ENCODE measurements at places on chromosomes 13 and 19.

GRCh38 chr19:47315125-47315821 is 5.6 kb downstream of the C5AR1 start:
- no peak for DNase-seq

DNA sequence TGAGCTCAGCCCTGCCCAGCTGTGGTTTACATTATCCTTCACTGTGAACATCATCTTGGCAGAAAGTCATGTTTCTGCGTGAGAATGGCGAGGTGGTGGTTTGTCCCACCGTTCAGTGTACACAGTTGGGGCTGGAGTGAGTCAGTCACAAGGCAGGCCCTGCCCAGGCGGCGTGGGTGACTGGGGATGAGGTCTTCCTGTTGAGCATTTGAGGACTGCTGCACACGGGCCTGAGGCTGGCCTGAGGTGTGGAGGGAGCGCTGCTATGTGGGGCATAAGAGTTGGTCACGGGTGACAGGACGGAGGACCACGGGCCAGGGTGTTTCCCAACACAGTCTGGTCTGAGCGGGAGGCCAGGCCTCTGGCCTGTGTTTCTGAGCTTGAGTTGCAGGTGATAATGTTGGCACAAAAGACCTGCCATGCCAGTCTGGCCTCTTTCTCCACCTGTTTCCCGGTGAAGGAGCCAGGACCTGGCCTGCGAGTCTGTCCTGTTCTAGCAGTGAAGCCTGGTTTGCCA is 13.4 kb upstream of the C19orf33 start:
- DNase-seq: no peak

- DNase-seq: no peak
Measured at GRCh38 chr13:30132623-30133553, 174.5 kb downstream of the KATNAL1 start.

DNA sequence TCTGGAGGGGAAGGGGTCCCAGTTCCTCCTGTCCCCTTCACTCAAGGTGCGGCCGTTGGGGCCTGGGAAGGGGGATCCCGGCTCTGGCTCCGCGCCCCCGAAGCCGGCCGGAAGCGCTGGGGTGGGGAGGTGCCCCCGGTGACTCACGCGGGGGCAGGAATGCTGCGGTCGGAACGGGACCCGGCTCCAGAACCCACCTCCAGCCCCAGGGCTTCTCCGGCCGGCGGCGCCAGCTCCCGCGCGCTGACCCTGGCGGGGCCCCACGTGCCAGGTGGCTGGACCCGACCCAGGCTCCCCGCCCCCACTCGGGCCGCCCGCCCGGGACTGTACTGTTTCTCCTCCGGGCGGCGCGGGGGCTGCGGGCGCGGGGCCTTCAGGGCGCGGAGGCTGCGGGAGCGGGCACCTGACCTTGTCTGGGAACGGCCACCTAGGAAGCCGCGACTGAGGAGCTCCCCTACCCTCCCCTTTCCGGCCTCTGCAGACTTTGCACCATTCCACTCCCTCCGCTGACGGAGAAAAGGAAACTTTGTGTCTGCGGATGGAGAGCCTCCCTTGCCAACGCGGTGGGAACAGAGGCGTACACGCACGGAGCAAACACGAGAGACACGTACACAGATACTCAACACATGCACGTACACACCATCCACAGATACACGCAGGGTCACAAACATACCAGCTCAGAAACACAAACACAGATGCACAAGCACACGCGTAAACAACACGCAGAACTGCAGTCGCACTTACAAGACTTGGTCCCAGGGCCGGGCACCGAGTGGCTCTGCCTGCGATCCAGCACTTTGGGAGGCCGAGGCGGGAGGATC is 7.2 kb downstream of the AXL start:
- no peak for DNase-seq

DNA sequence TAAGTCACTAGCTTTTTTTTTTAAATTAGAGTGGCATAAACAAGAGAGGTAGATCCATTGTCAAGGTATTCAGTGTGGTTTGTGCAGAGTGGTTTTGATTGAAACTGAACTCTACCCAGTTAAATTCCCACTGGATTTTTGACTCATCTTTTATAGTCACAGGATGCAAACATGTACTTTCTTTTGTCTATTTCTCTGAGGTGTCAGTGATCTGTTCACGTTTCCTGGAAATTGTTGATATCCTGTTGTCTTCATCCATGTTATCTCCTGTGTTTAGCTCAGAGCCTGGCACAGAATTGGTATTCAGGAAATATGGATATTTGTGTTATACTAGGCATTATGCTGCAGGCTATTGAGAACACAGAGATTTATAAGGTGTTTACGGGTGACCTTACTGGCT is 119.7 kb downstream of the PCCA start:
- DNase-seq: no peak

GRCh38 chr13:35984776-35985453 is 146.3 kb downstream of the DCLK1 start:
- DNase-seq: no peak

DNA sequence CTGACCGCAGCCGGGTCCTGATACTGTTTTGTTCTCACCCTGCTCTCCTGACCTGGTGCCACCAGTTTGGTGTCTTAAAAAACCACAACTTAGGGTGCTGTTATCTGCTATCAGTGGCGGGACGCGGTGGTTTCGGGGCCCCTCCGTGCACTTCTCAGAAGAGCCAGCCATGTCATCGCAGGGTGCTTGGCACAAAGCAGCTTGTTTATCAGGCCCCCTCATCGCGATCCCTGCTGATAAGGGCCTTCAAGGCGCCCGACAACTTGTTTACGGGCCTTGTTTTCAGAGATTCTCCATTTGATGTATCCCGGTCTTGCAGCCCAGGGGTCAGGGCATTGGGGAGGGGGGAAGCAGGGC is 58.1 kb upstream of the KLF2 start:
- no peak for DNase-seq

DNA sequence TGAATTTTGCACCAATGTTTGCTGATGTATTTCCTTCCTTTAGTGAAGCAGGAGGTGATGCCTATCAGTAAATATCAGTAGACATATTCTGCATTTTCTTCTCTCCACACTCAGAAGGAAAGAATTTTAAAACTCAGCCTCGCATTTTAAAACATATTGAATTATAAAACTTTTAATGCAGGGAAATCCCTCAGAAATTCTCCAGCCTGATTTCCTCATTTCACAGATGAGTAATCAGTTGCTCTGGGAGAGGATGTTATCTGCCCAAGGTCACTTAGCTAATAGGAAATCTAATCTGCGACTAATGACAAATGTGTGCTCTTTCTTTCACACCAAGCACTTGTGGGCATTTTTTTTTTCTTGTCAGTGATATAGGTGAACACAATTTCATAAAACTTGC is 320.6 kb downstream of the ITGBL1 start:
- no peak for DNase-seq

DNA sequence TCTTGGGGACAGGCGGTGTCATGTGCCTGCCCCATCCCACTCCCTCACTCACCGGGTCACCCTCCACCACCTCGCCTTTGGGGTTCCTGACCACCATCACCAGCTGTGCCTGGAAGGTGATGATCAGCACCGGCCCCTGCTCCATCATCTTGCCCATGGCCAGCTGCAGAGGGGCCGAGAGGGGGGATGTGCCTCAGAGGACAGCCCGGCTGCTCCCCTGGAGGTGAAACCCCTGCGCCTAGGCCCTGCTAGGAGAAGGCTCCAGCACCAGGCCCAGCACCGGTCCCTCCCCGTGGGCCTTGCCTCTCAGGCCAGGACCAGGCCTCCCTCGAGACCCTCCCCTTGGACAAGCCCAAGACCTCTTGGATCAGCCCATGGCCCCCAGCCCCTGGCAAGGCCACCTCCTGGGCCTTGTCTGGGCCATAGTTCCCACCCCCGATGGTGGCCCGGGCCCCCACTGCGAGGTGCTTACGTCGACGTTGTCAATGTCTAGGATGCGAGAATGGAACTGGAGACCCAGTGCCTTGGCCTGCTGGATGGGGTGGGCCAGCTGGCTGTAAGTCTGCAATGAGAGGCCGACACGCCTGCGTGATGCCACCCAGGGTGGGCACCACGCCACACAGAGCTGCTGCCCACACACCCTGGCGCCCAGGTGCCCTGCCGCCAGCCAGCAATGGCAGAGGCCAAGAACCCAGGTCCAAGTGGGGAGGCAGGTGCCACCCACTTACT is 1.8 kb upstream of the CTXN1 start:
- DNase-seq: no peak

- no peak for DNase-seq
Measured at GRCh38 chr13:87344176-87344575, 327.0 kb upstream of the SLITRK5 start.

DNA sequence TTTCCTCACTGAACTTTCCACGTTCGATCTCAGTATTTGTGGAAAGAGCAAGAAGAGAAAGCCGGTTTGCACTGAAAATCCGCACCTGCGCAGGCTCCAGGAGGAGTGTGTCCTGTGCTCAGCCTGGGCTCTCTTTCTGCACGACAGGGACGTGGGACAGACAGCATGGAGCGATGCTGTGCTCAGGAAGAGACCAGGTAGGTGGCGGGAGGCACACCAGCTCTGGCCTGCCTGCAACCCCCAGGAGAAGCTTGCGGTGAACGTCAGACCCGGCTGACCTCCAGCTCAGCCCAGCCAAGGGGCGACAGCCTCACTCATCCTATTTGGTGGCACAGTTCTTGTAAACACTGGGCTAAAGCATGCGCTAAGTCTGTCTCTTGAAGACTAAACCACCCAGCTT is 35.9 kb downstream of the NAXD start:
- no peak for DNase-seq

GRCh38 chr13:32537580-32538142 is 934 bp downstream of the N4BP2L2 start:
- DNase-seq: no peak

- DNase-seq: no peak
Measured at GRCh38 chr13:25391932-25392331, 20.2 kb downstream of the ATP8A2 start.

GRCh38 chr13:48827709-48828108 is 148.0 kb upstream of the FNDC3A start:
- DNase-seq: no peak

DNA sequence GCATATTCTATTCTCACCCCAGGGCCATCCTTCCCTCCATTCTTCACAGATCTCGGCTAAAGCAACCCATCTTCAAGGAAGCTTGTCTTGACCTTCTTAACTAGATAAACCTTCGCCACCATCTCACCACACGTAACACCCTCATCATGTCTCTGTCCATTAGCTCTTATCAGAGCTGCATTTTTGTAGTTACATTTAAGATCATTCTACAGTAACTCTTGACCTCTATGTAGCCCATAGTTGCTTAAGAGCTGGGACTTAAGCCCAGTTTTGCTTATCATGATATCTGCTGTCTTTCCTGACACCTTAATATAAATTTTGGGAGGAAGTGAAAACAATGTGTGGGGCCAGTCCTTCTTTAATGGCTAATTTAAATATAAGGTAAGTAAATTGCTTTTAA is 345.1 kb downstream of the MTUS2 start:
- no peak for DNase-seq

DNA sequence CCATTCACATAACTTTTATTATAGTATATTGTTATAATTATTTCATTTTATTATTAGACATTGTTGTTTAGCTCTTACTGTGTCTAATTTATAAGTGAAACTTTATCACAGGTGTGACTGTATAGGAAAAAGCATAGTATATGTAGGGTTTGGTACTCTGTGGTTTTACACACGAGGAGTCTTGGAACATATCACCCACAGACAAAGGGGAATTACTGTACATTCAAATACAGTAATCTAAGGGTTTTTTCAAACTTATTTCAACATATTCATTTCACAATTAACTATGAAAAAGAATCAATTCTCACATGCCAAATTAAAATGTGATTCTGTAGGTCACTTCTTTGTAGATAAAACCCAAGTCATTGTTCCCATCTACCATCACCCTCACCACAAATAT is 46.0 kb downstream of the RBM26 start:
- no peak for DNase-seq

DNA sequence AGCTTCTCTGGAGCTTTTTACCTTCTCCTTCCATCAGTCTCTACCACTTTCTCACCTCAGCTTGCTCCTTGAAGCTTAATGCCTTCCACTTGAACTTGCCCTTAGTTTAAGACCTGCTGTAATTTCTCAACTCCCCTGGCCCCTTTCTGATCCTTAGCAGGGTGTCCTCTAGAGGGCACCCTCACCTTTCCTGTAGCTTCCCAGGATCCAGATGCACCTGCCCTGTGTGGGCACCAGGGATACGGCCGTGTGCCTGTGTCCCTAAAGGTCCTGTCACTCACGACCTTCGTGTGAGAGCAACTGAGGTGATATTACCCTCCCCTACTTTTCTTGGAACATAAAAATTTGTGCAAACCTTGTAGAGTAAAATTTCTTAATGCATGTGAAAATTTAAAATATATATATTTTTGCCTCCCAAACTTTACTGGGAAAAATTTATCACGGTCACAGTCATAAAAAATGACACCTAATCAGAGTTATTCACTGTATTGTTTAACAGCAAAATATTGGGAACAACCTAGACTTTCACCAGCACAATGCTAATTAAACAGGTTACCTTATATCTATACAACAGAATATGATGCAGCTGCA is 46.4 kb downstream of the PSG3 start:
- no peak for DNase-seq

DNA sequence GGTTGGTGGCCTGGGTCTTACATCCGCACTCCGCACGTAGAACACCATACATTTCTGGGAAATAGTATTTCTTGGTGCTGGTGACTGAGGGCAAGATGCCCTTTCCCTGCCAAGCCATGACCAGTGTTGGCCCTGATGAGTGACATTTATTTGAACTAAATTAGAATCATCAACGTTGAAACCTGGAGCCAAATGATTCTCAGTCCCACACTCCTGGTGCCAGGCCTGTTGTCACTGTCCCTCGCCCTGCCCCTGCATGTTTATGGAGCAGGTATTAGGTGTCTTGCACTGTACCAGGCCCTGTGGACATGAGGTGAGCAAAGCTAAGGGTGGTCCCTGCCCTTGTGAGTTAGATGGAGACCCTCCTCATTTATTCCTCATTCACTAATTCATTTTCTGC is 5.8 kb downstream of the CHST8 start:
- no peak for DNase-seq

- no peak for DNase-seq
Measured at GRCh38 chr13:82800391-82800790, 1081.9 kb downstream of the SLITRK1 start.

DNA sequence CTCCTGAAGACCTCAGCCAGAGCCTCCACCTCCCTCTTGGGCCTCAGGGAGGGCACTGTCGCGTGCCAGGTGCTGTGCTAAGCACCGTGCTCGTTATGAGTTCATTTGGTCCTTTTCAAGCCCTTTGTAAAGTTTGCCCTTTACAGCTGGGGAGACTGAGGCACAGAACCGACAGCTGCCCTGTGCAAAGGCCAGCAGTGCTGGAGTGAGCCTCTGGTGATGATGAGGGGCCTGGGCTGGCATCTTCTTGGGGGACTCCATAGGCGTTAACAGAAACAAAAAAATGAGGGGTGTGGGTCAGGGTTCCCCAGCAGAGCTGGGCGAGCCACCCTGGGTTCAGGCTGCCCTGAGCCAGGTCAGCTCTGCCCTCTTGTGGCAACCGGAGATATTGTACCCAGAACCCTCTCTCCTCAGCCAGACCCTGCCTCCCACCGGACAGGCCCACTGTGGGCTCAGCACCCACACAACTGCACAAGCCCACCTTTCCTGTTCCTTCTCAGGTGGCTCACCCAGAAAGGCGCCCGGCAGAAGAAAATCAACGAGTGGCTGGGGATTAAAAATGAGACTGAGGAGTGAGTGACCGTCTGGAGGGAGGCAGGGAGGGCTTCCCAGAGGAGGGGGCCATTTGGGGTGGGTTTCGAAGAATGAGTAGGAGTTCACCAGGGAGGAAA is 5.5 kb upstream of the IFI30 start:
- DNase-seq: no peak

GRCh38 chr19:29612801-29613595 is 6.9 kb downstream of the POP4 start:
- DNase-seq: no peak

GRCh38 chr19:55633861-55634260 is 6.9 kb upstream of the ZNF580 start:
- DNase-seq: no peak

Measured in cortex of kidney (tissue), 1 donor.